ENCODE measurements at places on chromosomes 7 and 10.

- DNase-seq = no peak
Measured at GRCh38 chr7:108345710-108346336, 110.4 kb downstream of the NRCAM start.

GRCh38 chr7:107122486-107122911 is 46.3 kb upstream of the HBP1 start:
- peak; percentile 1 for DNase-seq

DNA sequence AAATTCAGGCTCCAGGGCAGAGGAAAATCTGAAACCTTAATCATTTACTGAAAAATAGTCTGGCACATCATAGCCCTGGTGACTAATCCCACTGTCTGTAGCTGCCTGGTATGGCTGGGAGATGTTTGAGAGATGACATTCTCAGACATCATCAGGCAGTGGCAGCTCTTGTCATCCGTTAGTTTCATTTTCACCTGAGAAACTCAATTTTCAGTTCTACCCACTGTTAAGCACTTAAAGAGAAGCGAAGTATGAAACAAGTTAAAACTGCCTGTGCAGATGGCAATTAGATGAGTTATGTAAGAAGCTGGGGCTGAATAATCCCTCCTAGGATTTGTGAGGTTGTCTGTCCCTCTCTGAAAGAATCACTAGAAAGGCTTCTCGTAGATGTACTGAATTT is 150.2 kb downstream of the NSUN6 start:
- DNase-seq = peak; percentile 31

DNA sequence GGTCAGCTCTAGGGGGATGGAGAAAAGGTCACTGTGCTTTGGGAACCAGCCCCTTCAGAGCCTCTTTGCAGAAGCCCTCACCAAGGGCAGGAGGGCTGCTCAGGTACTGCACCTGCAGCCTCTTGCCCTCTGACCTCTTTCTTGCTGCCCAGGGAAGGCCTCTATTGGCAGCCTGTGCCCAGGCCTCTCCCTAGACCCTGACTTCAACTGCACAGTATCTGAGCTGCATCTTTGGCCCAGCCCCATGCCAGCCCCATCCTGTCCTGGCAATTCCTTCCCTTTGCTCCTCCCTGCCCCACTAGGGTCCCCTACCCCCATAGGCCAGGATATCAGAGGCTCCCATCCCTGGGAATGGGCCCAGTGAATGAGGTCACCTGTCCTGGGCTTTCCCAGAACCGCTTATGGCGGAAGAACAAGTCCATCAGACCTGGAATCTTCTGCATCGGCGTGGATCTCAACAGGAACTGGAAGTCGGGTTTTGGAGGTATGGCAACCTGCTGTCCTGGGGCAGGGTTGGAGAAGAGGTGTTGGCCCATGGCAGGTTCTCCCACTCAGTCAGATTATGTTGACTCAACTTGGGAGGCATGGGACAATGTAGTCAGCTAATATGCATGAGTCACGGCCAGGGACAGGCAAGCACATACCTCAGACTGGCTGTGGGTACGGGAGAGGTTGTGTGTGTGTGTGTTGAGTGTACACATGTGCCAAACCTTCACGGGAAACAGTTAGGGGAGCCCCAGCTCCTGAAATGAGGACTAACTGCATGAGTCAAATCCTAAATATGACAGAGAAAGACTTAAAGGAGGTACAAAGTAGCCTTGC is 17.1 kb upstream of the CPA1 start:
- DNase-seq = peak; percentile 80

- DNase-seq = no peak
Measured at GRCh38 chr7:100693312-100694097, 545 bp downstream of the GIGYF1 start.

GRCh38 chr7:129907122-129907736 is 45.5 kb downstream of the UBE2H start:
- no peak for DNase-seq

- no peak for DNase-seq
Measured at GRCh38 chr10:110263164-110263563, 41.6 kb downstream of the SMNDC1 start.

DNA sequence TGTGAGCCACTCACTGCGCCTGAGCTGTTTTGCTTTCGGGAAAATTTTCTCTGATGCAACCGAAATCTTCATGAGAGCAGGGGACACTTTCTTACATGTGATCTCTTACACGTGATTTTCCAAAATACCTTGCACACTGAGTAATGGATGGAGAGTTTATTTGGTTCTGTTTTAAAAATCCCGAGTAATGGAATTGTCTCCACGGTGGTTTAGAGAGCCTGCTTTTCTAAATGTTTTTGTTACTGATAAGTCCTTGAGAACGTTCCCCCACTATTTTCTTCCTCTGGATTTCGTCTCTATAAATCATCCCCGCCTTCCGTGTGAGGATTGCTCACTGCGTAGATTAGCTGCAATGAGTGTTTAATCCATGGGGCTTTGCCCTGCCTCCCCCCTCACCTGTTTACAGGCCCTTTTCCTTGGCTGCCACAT is 25.7 kb downstream of the CAMK1D start:
- no peak for DNase-seq

DNA sequence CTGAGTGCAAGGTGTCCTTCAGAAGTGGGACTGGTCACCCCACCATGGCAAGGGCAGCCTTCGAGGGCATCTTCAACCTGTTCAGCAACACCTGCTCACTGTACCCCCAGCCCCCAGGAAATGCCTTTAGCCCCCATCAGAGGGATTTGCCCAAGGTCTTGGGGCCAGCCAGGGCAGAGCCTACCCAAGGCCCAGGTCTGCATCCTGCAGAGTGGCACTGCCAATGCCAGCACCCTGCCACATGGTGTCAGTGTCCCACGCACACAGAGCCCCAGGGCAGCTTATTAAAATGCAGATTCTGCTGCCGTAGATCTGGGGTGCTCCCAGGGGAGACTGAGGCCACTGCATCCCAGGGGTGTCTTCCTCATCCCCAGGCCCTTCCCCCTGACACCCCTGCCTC is 106.2 kb upstream of the KCTD7 start:
- DNase-seq = peak; percentile 30

GRCh38 chr7:111414374-111414773 is 147.9 kb downstream of the IMMP2L start:
- no peak for DNase-seq

- DNase-seq = no peak
Measured at GRCh38 chr7:31002256-31002655, 38.5 kb downstream of the GHRHR start.

DNA sequence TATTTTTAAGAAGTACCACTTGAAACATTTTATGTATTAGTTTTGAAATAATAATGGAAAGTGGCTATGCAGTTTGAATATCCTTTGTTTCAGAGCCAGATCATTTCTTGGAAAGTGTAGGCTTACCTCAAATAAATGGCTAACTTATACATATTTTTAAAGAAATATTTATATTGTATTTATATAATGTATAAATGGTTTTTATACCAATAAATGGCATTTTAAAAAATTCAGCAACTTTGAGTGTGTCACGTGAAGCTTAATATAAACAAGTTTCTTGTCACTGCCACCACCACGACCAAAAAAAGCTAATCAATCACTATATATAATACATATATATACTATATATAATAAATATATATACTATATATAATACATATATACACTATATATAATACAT is 4.8 kb downstream of the IL6 start:
- no peak for DNase-seq

DNA sequence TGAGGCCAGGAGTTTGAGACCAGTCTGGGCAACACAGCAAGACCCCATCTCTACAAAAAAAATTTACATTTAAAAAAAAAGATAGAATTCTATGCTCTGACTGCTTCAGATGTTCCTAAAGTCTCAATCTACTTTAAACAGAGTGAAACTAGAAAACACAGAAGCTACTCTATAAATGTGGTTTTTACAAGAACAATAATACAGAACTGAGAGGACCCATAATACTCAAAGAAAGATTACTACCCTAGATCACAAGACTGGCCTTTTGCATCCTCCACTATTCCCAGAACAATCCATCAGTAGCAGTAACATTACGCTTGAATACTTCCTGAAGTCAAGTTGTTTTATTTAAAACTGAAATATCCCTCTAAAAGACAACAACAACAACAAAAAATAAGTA is 119.4 kb downstream of the ZFAND4 start:
- no peak for DNase-seq

GRCh38 chr7:26618449-26618848 is 245.9 kb downstream of the SKAP2 start:
- DNase-seq = no peak

DNA sequence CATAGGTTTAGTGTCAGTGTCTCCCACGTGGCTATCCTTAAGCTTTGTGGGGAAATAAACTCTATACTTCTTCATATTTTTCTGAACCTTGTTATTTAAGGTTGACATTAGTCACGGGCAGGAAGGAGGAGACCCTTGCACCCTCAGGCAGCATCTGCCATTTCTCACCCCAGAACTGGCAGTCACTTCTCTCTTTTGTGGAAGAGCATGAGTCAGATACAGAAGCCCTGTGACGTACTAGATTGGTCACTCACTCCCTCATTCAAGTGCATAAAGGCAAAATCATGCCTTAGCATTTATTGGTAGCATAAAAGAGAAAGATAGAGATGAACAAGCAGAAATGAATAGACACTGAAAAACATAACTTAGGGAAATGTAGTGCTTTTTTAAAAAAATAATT is 206.0 kb upstream of the MDFIC start:
- DNase-seq = peak; percentile 58

DNA sequence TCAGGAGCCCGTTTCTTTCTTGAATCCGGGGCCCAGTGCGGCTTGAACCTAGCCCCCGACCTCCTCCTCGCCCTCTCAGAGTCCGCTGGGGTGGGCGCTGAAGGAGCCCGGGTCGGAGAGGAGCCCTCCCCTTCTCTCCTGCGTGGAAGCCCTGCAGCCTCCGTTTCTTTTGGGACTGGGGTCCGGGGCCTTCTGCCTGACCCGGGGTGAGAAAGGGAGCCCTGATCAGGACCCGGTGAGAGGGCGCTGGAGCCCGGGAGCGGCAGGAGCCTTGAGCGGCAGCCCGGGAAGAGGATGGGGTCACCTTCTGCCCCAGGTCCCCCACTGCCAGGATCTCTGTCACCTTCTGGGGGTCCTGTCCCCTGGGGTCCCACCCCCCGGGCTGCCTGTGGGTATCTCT is 162.3 kb downstream of the ZNF33B start:
- no peak for DNase-seq

DNA sequence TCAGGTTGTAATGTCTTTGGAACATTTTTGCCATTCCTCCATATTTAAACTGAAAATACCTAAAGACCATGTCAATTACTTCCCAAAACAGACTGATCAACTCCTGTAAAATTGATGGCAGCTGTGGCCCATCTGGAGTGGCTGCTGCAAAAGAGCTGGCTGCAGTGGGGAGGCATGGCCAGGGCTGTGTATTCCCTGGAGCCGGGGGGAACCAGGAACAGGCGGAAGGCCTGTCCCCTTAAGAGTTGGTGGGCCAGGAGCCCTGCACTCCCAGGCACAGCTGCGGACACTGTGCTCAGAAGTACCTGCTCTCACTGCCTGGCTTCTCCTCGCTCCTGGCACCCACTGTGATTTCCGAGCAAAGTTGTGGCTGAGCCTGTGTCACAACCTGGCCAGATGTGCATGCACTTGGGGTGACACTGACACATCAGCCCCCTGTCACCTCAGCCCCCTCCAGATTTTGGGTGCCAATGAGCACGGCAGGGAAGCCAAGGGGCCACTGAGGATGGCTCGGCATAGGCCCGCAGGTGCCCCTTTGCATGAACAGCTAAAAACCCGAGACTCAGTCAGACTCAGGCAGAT is 116.1 kb downstream of the DGKB start:
- no peak for DNase-seq

- DNase-seq = no peak
Measured at GRCh38 chr7:80932536-80932935, 13.7 kb upstream of the SEMA3C start.

DNA sequence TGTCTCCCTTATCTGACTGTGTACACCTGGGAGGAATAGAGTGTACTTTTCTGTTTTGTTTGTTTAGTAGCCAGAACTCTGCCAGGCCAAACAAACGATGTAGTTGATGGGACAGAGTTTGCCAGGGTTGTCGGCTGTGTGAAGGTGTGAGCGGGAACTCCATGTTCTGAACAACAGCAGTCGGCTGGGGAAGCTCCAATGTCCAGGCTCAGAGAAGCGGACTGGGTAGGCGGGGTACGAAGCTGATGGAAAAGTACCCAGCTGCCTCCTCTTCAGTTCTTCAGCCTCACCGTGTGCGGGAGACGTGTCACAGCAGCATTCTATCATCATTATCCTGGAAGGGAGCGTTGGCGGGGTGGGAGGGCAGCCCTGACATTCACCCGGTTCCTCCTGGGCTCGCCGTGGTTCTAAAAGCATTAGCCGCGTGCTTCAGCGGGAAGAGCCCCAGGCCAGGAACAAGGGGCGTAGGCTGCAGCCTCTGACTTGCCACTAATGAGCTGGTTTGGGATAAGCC is 52.9 kb downstream of the PFKFB3 start:
- no peak for DNase-seq

DNA sequence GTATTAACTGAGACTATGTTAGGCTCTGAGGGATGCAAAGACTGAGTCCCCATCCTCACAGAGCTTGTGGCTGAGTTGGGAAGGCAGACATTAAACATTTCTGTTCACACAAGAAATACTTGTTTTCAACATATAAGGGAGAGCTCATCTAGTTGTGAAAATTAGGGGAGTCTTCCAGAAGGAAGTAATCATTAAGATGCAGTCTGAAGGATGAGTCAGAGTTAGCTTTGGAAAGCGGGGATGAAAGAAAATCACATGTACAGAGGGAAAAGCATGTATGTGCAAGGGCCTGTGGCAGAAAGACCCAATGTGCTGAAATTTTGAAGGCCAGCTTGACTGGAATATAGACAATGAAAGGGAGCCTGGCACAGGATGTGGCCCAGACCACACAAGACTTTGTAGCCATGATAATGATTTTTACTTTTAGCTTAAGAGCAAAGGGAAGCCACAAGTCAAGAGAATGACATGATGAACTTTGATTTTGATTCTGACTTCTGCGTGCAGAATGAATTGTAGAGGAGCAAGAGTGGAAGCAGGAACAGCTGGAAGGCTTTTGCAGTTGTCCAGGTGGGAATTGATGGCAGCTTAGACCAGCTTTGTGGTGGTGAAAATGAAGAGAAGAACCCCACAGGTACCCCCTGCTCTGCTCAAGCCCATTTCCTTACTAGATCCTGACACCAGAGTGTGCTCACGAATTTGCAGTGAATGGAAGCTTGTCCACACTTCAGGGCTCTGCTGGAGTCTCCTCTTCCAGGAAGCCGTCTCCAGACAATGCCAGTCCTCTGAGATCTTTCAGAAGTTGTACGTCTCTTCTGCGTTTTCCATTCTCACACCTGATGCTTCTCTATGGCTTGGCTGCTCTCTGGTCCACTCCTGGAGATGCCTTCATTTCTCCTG is 115.6 kb downstream of the ATXN7L1 start:
- peak; percentile 32 for DNase-seq

GRCh38 chr10:58280477-58280876 is 11.5 kb downstream of the CISD1 start:
- no peak for DNase-seq

DNA sequence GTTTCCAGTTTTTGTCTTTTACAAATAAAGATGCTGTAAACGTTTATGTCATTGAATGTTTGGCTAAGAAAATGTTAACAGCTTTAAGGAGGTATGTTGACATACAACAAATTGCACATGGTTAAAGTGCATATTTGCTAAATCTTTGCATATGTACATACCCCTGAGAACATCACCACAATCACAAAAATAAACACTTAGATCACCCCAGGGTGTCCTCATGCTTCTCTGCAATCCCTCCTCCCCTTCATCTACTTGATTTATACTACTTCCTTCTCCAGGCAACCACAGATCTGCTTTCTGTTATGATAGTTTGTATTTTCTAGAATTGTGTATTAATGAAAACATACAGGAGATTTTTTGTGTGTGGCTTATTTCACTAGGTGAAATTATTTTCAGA is 209.5 kb downstream of the GLRX3 start:
- DNase-seq = no peak
